ENCODE measurements at places on chromosomes 12 and 14.

- no peak for DNase-seq
Measured at GRCh38 chr14:99284254-99285004, 12.4 kb upstream of the BCL11B start.

- DNase-seq = no peak
Measured at GRCh38 chr12:24078318-24078765, 128.9 kb upstream of the SOX5 start.

DNA sequence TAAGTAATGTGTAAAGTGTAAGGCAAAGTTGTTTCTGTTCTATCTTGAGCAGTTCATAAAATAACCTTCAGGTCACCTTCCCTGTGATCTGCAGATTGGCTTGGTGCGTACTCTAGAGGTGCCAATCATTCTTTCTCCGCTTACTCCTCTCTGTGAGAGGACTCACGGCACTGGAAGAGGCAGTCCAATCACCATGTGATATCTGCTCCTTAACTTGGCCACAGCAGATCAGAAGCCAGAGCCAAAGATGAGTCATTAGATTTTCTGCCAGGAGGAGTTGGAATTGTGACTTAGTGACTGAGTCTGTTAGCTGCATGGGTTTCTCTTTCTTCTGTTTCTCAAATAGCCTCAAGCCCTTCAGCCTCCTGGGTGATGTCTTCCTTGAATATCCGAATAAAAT lies 165.5 kb downstream of the SLC41A2 start:
- DNase-seq = no peak

DNA sequence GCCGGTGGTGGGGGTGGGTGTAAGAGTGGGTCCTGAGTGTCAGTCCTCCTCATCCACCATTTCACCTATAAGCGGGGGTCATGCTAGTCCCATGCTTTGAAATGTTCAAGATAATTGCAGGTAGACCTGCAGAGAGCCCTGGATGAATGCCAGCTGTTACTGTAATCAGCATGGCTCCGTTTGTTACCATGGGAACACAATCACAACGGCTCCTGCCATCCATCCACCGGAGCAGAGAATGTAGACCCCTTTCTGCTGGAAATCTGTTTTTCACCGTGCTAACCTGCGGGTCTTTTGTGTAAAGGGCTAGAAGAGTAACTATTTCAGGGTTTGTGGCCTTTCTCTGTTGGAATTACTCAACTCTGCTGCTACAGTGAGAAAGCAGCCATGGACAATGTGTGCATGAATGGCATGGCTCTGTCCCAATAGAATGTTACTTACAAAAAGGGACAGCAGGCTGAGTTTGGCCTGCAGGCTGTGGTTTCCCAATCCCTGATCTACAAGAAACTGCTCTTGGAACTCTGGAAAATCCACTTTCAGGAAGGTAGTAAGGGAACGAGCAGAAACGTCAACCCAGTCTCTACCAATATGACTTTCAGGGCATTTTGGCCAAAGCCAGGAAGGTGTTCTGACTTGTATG lies 36.1 kb downstream of the KCTD10 start:
- no peak for DNase-seq

GRCh38 chr12:93926237-93926636 lies 222.1 kb upstream of the PLXNC1 start:
- no peak for DNase-seq

- DNase-seq = no peak
Measured at GRCh38 chr14:68637106-68638021, 155.5 kb downstream of the ZFP36L1 start.

- DNase-seq = no peak
Measured at GRCh38 chr12:108772891-108773797, 41.8 kb upstream of the CORO1C start.

- no peak for DNase-seq
Measured at GRCh38 chr12:52203079-52203921, 11.5 kb upstream of the KRT80 start.

DNA sequence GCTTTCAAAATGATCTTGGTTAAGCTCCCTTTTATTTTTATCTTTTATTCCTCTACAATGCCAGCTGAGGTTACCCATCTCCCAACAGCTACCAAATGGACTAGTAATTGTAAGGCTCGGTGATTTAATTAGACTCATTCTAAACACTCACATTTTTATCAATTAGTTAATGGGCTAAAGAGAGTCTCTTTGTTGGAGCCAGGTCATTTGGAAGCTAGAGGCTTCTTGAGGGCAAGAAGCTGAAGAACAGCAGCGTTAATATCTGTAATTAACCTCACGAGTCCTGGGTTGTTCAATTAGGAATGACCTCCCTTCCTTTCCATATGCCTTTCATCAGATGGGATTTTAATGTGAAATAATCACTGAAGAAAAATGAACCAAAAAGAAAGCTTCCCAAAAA lies 56.9 kb downstream of the OTX2 start:
- no peak for DNase-seq

- DNase-seq = no peak
Measured at GRCh38 chr14:87351007-87351406, 642.0 kb downstream of the GALC start.

DNA sequence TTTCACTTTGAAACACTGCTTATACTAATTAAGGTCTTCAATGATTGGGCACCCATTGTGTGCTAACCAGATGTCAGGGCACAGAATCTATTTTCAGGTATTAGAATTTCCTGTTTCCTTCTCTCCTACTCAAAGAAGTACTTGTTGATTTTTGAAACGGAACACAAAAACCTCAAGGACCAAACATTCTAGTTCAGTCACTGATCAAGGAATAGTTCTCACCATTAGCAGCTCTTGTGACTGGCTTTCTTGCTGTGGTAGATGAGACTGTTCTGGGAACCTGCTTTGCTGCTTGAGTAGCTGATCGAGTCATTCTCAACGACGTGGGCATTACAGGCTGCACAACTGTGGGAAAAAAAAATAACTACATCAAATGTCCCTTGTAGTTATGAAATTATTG lies 11.0 kb downstream of the DLGAP5 start:
- DNase-seq = no peak

DNA sequence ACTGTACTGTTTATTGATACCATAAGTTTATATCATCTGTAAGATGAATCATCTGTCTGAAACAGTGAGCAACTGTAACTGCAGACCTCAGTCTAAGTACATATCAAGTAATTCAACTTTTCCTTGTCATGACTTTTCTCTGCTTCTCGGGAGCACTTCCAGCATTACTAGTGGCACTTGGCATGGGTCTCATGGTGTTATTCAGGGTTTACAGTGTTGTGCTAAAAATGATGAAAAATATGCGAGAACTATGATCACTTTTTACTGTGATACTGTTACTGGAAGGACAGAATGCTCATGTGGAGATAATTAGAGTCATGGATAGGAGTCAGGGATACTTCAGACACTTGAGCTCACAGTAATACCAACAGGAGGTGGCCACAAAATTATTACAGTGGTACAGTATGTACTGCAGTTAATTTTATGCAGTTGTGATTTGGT lies 8.3 kb downstream of the KTN1 start:
- no peak for DNase-seq

- no peak for DNase-seq
Measured at GRCh38 chr12:70154087-70154638, 89.1 kb upstream of the CNOT2 start.

DNA sequence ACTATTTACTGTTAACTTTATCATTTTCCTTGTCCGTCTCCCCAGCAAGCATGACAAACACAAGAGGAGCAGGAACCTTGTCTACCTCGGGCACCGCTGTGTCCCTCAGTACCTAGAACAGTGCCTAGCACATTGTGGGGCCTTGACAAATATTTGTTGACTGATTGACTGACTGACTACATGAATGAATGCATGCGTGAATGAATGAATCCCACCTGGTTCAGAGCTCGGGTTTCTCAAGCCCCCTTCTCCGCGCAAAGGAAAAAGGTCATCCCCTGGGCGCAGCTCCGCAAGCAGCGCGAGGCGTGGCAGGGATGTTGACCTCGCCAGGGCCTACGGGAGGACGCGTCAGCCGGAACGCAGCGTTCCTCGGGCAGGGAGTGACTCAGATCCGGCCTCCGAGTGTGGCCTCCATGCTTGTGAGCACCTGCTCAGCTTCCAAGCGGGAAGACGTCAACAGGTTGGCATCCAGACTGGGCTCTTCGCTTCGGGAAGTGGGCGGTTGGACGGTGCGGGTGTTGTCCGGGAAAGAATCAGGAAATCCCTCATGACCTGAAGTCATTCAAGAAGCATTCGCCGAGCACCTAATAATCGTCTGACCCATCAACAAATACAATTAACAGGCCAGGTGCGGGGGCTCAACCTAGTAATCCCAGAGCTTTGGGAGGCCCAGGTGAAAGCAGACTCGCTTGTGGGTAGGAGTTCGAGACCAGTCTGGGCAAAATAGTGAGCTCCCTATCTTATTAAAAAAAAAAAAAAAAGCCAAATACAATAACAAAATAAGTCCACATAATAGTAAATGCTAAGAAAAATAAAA lies 13.9 kb upstream of the UBC start:
- DNase-seq = no peak

Measured in esophagus squamous epithelium (tissue), 5 donors.